Non-pigmented ciliary epithelial cell (primary cell): ENCODE measurements at places on chromosomes 13 and 19.

- DNase-seq = no peak
Measured at GRCh38 chr19:9014803-9015202, 4.6 kb upstream of the MUC16 start.

DNA sequence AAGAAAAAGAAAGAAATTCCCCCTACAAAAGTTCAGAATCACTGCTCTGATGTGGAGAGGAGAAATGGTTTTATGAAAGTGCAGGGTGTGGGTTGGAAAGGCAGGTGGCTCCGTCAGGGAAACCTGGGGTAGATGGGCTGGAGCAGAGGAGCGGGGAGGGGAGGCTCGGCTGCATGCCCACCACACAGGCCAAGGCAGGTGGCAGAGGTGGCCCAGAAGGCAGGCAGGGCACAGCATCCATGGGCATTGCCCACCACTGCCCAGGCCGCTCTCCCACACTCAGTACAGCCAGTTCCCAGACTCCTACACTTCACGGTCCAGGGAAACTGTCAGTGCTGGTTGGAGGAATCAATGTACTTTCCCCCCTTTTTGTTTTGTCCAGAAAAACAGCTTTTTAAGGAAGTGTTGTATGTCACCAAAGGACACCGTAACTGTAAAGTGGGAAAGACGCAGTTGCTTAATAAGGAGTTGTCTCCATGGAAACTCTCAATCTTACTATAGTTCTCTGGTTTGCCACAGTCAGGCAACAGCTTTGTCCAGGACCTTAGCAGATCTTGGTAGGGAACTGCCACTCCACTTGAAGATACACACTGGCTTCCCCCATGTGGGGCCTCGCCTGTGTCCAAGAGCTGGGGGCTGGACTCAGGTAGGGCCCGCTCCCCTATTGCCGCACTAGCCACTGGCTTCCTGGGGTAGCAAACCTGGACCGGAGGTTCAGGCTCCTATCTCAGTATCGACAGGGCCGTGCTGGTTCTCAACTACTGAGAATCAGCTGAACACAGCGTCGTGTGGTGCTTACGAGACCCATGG lies 82.9 kb downstream of the RAB20 start:
- no peak for DNase-seq

DNA sequence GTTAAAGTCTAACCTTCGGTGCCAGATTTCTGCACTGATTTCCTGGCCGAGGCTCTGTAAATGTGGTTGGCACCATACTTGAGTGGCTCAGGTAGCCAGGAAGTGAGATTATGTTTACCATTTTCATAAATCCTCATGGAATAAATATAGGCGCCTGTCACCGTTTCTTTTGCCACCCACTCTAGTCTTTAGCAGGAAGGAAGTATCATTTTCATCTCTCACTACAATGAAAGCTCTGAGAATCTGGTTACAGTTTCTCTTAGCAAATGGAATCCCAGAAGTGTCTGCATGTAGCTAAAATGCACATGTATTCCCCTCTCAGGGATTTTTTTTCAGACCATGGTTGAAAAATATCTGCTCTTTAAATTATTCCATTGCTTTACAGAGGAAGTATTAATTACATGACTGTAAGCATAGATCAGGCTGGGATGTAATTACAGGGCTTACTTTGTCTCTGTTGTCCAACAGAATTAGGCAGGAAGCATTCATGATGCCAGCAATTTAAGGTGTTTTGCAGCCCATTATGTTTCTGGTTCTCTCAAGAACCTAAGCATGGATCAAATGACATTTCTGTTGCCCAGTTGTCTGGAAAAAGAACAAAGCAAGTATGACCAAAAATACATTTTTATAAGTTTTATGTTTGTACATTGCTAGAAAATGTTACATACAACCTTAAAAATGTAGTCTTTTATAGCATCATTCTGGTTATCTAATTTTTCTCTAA lies 221.7 kb upstream of the SPRY2 start:
- no peak for DNase-seq

- peak; percentile 4 for DNase-seq
Measured at GRCh38 chr13:99796175-99796819, 175.3 kb downstream of the ZIC5 start.

DNA sequence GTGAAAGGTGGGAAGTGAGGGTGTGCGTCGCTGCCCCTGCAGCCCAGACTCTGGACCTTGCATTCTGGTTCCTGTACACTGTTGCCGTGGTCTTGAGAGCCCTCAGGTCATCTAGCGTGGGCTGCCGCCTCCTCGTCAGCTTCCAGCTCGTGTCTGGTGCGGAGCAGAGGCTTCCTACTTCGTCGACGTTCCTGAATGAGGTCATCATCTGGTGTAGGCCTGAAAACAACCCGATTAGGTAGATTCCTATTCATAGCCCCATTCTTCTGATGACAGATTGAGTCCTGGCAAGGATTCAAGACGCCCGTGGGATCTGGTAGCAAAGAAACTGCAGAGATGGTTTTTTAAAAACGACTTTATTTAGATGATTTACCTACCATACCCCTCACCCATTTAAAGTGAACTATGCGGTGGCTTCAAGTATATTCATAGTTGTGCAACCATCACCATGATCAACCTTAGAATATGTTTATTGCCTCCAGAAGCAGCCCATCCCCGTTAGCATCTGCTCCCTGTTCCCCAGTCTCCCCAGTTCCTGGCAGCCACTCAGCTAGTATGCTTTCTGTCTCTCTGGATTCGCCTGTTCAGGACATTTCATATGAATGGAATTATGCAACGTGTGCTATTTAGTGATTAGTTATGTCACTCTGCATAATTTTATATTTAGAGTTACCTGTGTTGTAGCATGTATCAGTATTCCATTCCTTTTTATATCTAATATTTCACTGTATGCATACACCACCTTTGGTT lies 13.8 kb downstream of the NAXD start:
- DNase-seq = no peak

DNA sequence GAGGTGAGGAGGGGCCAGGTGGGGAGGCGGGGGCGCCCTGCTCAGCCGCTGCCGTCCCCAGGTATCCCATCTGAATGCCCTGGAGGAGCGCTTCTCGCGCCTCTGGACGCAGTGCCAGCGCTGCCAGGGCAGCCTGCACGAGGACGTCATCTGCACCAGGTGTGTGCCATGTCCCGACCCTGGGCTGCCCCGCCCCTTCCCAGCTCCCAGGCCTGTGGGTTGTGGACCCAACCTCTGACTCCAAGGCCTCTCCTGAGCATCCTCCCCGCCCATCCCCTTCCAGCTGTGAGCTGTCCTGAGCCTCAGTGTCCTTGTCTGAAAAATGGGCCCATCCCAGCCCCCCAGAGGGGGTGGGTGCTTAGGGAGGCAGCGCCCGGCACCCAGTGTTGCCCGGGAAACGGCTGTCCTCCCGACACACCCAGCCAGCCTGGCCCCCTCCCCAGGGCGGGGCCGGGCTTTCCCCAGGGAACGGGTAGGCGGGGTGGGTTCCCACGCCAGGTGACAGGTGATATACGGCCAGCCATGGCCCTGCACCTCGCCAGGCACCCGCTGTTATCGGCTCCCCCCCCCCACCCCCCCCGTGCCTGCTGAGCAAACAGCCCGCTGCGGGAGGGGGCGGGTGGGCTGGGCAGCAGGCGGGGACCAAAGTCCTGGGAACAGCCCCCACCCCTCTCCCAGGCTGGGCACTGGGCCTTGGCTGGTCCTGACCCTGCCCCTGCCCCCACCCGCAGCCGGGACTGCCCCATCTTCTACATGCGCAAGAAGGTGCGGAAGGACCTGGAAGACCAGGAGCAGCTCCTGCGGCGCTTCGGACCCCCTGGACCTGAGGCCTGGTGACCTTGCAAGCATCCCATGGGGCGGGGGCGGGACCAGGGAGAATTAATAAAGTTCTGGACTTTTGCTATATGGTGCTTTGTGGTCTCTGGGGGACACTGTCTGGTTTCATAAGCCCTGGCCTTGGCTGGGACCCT lies 1.3 kb upstream of the SPIB start:
- no peak for DNase-seq

DNA sequence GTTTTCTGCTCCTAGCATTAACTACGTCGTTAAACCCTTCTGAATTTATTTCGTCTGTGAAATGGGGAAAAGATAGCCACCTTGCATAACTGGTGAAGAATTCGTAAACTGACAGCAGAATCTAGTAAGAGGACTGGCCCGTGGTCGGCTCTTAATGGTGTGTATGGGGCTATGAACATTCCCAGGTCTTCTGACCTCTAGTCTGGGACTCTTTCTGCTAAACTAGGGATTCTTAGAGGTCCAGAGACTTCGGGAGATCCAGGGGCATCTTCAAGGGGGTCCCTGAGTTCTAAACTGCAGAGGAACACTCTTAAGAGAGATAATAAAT lies 231.1 kb upstream of the SERP2 start:
- DNase-seq = no peak

GRCh38 chr13:78686461-78686860 lies 27.5 kb upstream of the OBI1 start:
- DNase-seq = no peak

DNA sequence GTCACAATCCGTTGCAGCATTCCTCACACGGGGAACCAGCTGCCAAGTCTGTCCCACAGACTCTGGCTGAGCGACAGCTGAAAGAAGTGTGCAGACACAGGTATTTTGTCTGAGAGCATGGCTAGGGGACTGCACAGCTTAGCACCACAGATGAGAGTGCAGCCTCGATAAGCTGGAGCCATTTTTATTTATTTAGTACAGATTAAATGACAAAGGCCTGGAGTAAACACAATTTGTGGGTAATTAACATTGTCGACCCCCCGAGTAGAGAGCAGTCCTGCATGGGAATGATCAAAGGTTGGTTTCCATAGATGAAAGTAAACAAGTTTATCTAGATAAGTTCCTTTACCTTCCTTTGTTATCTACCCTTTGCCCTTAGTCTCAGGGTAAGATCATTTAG lies 836.2 kb downstream of the DACH1 start:
- DNase-seq = no peak
